Ascending aorta (tissue), 2 donors: ENCODE measurements at places on chromosomes 7 and 10.

DNA sequence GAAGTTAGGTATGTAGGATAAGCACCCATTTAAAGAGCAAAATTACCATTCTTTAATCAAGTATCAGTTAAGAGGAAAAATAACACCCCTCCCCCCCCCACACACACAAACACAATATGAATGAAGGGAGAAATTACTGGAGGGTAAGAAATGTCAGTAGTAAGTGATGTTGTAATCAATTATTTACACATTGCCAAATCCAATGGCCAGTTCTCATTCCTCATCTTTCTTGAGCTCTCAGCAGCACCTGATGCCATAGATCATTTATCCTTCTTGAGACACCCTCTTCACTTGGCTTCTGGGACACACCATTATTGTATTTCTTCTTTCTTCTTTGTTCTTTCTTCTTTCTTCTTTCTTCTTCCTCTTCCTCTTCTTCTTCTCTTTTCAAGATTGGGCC is 33.7 kb upstream of the FAM3C start:
- no peaks in the 10 kb centered on the region for H3K27me3 ChIP-seq
- H3K36me3 ChIP-seq = no peaks in the 10 kb centered on the region
- H3K4me3 ChIP-seq = no peak overlapping the region
- DNase-seq = no peak
- H3K4me1 ChIP-seq = no peaks in the 10 kb centered on the region

DNA sequence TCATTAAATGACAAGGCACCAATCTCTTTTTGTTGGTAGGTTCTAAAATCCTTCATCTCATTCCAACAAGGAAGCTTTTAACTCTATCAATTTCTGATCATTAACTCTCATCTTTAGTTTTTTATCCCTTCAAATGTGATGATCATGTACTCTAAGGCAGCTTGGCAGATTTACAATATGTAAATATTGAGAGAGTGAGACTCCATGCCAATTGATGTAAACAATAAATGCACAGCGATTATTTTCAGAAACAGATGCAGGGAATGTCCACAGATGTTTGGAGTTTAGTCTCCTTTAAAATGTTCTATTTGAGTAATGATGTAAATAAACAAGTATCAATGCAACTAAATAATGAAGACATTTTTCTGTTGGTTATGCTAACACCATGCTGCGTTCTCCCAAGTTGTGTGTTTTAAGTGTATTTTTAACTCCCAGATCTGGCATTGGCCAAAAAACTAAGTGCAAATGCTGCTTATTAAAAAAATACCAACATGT is 213.8 kb downstream of the AHR start:
- H3K4me3 ChIP-seq = no peak overlapping the region
- no peaks in the 10 kb centered on the region for H3K27me3 ChIP-seq
- no peak for DNase-seq
- H3K36me3 ChIP-seq = no peaks in the 10 kb centered on the region

GRCh38 chr10:59993931-59994330 is 87.6 kb upstream of the CCDC6 start:
- no peaks in the 10 kb centered on the region for H3K36me3 ChIP-seq
- no peak overlapping the region for H3K4me3 ChIP-seq
- H3K27me3 ChIP-seq = no peaks in the 10 kb centered on the region
- DNase-seq = no peak

DNA sequence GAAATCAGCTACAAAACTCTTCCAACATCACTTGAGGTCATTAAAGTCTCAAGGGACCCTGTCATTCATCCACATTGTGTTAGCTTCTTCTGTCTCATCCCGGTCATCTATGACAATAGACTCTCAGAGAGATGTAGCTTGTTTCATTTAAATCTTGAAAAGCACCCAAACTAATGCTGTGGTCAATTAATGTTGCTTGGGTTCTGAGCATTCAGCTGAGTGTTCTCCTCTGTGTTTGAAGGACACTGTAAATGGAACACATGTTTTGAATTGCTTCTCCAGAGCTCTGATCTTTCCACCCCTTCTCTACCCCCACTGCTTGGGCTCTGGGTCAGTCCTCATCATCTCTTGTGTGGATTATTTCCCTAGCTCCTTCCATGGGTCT is 19.6 kb upstream of the ADD3 start:
- H3K4me1 ChIP-seq = peaks cover 19% of the 10 kb centered on the region
- no peak overlapping the region for H3K4me3 ChIP-seq
- no peaks in the 10 kb centered on the region for H3K36me3 ChIP-seq
- H3K27ac ChIP-seq = peak overlapping the region; percentile 73

- no peak overlapping the region for H3K27ac ChIP-seq
- no peaks in the 10 kb centered on the region for H3K27me3 ChIP-seq
- DNase-seq = no peak
- no peak overlapping the region for H3K4me3 ChIP-seq
- H3K36me3 ChIP-seq = peaks cover 8% of the 10 kb centered on the region
Observed at GRCh38 chr7:7221599-7222038, 39.3 kb downstream of the C1GALT1 start.

GRCh38 chr7:91446819-91447218 is 182.6 kb downstream of the FZD1 start:
- no peaks in the 10 kb centered on the region for H3K27me3 ChIP-seq
- no peaks in the 10 kb centered on the region for H3K4me1 ChIP-seq
- H3K36me3 ChIP-seq = no peaks in the 10 kb centered on the region

DNA sequence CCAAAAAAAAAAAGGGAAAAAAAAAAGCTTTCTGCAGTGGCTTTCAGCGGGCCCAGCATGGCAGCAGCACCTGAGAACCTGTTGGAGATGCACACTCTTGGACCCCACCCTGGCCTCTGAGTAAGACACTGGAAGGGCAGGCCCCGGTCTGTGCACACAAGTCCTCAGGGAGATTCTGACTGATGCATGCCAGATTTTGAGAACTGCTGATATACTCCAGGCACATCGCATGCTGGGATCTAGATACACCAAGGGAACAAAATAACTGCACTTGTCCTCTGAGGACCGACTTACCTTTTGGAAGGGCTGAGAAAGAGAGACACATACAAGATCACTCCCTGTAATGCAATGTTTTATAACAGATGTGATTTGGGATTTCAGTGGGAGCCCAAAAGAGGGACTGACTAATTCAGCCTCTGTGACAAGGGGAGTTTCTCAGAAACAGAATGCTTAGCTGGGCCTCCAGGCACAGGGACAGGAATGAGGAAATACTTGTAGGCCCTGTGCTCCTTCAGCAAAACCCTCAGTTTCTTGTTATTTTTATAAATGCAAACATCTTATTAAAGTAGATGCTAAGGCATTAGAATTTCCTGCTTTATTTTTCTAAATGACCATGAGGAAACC is 8.2 kb downstream of the EGFR start:
- peaks cover 61% of the 10 kb centered on the region for H3K4me1 ChIP-seq
- H3K4me3 ChIP-seq = no peak overlapping the region
- DNase-seq = no peak

DNA sequence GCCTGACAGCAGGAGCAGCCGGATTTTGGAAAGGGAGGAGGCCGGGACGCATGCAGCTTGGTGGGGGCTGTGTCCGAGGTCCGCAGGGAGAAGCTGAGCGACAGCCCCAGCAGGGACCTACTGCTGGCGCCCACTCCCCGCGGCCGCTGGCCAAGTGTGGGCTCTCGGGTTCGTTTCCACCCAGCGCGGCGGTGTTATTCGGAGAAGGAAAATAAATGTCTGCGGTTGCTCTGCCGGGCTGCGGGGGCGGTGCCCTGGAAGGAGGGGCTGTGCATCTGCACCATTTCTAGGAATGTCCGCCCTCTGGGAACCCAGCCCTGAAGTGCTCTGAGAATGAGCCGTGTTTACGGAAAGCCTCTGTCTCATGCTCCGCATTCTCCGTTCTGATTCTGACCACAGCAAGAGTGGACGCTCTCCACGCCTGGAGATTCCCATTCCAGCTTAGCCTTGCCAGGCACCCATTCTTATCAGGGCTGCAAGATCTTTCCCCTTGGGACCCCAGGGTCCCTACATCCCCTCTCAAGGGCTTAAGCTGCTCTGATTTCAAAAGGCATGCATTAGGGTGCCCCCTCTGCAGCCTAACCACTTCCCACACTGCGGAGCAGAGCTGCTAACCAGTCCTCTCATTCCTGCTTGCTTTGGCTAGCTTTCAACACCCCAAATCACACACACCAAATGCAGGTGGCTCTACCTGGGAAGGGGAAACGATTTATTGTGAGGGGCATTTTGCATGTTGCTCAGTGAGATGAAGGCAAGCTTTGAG is 256.6 kb upstream of the GLI3 start:
- peak overlapping the region; percentile 70 for H3K4me3 ChIP-seq
- peak overlapping the region; percentile 59 for H3K27ac ChIP-seq
- no peaks in the 10 kb centered on the region for H3K27me3 ChIP-seq
- peaks cover 4% of the 10 kb centered on the region for H3K4me1 ChIP-seq

DNA sequence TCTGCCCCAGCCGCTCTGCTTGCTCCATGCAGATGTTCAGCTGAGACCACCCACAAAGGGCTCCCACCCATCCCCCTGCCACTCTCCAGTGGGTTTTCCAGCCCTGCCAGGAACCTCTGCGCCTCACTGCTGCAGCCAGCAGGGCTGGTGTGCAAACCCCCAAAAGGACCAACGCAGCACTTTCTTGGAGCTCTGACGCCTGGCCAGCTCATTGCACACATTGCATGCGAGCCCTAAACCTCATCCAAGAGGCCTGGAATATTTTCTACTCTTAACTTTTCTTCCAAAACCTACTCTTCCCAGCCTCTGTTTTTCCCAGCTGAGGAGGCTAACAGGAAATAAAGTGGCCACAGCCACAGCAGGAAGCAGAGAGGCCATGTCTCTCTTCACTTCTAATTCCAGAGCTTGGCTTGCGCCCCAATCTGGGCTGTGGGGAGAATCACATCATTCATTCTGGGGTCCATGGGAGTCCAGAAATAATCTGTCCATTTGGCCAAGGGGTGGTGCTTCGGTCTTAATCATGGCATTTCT is 4.6 kb upstream of the FAM170B start:
- H3K4me3 ChIP-seq = no peak overlapping the region
- no peaks in the 10 kb centered on the region for H3K36me3 ChIP-seq
- no peak for DNase-seq
- peak overlapping the region; percentile 69 for H3K27ac ChIP-seq
- no peaks in the 10 kb centered on the region for H3K4me1 ChIP-seq

GRCh38 chr10:35606430-35606829 is 1.3 kb downstream of the GJD4 start:
- peaks cover 4% of the 10 kb centered on the region for H3K4me1 ChIP-seq
- no peaks in the 10 kb centered on the region for H3K36me3 ChIP-seq
- H3K27me3 ChIP-seq = no peaks in the 10 kb centered on the region

- no peaks in the 10 kb centered on the region for H3K27me3 ChIP-seq
- H3K4me1 ChIP-seq = peaks cover 5% of the 10 kb centered on the region
- H3K4me3 ChIP-seq = no peak overlapping the region
- H3K36me3 ChIP-seq = no peaks in the 10 kb centered on the region
- no peak for DNase-seq
- peak overlapping the region; percentile 61 for H3K27ac ChIP-seq
Observed at GRCh38 chr10:60443346-60443745, 53.7 kb upstream of the ANK3 start.

GRCh38 chr7:148408307-148408706 is 182.3 kb upstream of the C7orf33 start:
- H3K4me3 ChIP-seq = no peak overlapping the region
- no peaks in the 10 kb centered on the region for H3K27me3 ChIP-seq
- H3K27ac ChIP-seq = no peak overlapping the region
- DNase-seq = no peak

DNA sequence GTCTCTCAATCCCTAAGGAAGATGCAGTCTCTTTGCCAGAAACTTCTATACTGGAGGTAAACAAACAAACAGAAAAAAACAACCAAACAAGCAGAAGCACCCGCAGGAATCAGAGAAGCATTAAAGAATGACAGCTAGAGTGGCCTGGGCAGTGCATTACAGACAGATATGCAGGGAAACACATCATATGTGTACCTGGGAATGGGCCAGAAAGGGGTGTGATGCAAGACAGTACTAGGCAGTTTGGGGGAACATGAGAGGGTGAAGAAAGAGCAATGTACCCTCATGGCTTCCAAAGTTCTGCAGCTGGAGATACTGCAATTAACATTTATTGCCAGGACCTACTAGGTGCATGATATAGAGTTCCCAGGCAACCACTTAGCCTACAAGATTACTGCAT is 177.3 kb downstream of the TMEM178B start:
- no peak for DNase-seq
- H3K4me3 ChIP-seq = no peak overlapping the region
- H3K36me3 ChIP-seq = no peaks in the 10 kb centered on the region
- H3K4me1 ChIP-seq = no peaks in the 10 kb centered on the region

GRCh38 chr7:1713502-1714484 is 43.7 kb downstream of the ELFN1 start:
- no peak for DNase-seq
- H3K4me1 ChIP-seq = no peaks in the 10 kb centered on the region
- no peak overlapping the region for H3K27ac ChIP-seq
- H3K36me3 ChIP-seq = no peaks in the 10 kb centered on the region

GRCh38 chr10:28738200-28738599 is 60.9 kb downstream of the BAMBI start:
- no peak for DNase-seq
- H3K27me3 ChIP-seq = no peaks in the 10 kb centered on the region
- no peak overlapping the region for H3K4me3 ChIP-seq
- H3K36me3 ChIP-seq = no peaks in the 10 kb centered on the region

- no peaks in the 10 kb centered on the region for H3K4me1 ChIP-seq
- H3K27me3 ChIP-seq = no peaks in the 10 kb centered on the region
- no peak for DNase-seq
Observed at GRCh38 chr10:102202386-102202785, 23.7 kb upstream of the ELOVL3 start.

DNA sequence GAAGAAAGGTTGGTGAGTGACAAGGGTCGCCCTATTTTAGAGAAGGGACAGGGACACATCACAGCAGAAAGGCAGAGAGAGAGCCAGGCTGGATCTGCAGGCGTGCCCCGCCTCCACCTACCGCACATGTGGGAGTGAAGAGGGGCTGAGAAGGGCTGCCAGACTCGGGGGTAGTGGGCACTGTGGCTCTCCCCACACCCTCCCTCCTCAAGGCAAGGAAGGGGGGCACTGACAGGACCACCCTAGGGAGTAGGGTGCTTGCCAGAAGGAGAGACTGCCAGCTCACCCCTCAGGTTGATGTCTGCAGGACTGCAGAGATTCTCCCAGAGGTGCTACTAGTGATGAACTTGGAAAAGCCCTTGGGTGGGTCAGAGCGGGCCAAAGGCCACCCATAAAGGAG is 62.8 kb upstream of the ZRANB1 start:
- no peak overlapping the region for H3K4me3 ChIP-seq
- no peak for DNase-seq
- H3K36me3 ChIP-seq = no peaks in the 10 kb centered on the region
- H3K27ac ChIP-seq = no peak overlapping the region

GRCh38 chr7:108463613-108464012 is 7.4 kb upstream of the NRCAM start:
- H3K36me3 ChIP-seq = no peaks in the 10 kb centered on the region
- no peaks in the 10 kb centered on the region for H3K27me3 ChIP-seq
- no peak overlapping the region for H3K27ac ChIP-seq
- DNase-seq = no peak

GRCh38 chr7:55431898-55432297 is 66.8 kb downstream of the LANCL2 start:
- no peaks in the 10 kb centered on the region for H3K27me3 ChIP-seq
- DNase-seq = no peak
- no peaks in the 10 kb centered on the region for H3K4me1 ChIP-seq
- no peak overlapping the region for H3K4me3 ChIP-seq
- no peaks in the 10 kb centered on the region for H3K36me3 ChIP-seq
